NCI-H460 (cell line): ENCODE measurements at places on chromosomes 16 and 17.

DNA sequence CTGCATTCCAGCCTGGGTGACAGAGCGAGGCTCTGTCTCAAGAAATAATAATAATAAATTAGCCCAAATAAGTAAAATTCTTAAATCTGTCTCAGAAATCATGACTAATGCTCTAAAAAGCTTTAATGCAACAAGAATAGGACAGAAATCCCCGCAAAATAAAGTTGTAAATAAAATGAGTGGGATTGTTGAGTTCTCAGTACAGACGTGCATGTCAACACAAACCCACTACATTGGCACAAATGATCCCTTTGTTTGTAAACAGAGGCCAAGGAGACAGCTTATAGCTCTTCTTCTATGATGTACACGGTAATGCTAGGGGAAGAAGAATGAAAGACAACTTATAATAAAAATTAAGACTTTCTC is 6.0 kb downstream of the STAT5B start:
- DNase-seq: no peak

DNA sequence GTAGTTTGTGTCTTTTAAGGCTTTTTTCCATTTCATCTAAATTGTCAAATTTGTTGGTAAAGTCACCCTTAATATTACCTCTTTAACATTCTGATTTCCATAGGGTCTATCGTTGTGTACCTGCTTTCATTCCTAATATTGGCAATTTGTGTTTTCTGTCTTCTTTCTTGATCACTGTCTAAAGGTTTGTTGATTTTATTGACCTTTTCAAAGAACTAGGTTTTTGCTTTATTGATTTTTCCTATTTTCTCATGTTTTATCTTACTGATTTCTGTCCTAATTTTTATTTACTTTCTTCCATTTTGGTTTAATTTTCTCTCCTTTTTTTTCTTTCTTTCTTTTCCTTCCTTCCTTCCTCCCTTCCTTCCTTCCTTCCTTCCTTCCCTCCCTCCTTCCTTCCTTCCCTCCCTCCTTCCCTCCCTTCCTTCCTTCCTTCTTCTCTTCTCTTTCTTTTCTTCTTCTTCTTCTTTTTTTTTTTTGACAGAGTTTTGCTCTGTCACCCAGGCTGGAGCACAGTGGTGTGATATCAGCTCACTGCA is 86.3 kb downstream of the CYLD start:
- no peak for DNase-seq

DNA sequence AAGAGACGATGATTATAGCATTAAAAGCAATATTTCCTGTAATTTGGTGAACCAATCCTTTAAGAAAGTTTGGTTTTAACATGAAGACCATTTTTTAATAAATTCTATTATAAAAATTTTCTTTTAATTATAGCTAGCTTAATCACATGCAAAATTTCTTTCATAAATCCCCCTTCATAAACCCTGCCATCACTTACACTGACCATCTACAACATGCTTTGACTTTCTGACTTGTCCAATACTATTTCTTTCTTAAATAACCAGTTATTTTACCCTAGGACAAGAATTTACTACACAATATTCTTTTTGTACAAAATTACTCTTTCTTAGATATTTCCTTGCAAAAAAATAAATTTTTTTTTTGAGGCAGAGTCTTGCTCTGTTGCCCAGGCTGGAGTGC is 1334.8 kb downstream of the CDH11 start:
- no peak for DNase-seq

GRCh38 chr17:17134957-17135333 is 71.2 kb downstream of the PLD6 start:
- no peak for DNase-seq

GRCh38 chr16:17305694-17306093 is 165.1 kb downstream of the XYLT1 start:
- DNase-seq: no peak
